Activated CD4-positive, CD25-positive, alpha-beta regulatory T cell (primary cell): ENCODE measurements at places on chromosomes 6 and 20.

GRCh38 chr20:41275301-41275731, 42.2 kb downstream of the ZHX3 start:
- no peak for DNase-seq

DNA sequence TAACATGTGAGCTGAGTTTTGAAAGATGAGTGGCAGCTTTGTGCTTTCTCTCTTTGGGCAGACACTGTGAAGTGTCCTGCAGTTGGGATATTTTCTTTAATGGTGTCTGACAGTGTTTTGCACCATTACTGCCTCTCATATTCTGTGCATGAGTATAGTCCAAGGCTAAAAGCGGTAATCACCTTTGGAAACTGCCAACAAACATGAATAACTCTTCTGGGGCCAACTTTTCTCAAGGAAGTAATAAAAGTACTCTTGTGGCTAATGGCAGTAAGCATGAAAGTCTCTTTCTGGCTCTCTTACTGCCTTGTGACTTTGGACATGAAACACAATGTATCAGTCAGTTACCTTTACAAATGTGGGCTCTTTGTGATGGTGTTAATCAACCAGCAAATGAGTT, 91.7 kb upstream of the SOX4 start:
- DNase-seq, result no peak

DNA sequence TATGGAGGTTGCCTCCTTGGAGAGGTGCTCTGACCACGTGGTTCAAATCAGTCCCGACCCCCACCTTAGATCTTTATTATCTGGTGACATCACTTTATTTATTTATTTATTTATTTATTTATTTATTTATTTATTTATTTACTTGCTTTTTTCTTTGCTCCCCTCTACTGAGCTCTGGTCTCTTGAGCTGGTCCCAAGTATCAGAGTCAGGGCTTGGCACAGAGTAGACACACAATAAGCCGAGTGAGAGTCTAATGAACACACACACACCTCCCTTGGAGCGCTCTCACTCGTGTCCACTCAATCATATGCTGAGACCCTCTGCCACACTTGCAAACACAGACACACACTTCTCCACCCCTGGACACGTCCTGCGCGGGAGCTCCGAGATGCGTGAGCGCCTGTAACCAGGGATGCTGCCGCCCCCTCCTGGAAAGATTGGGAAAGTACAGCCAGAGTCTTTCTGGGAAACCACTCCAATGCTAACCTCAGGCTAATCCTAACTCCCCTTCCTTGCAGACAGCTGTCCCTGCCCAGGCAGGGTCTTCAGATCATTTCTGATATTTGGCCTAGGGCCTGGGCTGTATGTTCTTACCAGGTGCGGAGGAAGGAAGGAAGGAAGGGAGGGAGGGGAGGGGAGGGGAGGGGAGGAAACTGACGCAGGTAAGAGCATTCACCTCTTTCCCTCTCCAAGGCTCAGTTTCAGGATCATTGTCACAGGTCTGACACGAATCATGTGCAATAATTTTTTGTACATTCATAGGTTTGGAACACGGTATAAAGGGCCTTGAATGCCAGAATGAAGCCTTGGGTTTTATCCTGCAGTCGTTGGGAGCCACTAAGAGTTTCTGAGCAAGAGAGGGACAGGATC, 70.9 kb downstream of the STK35 start:
- DNase-seq, result peak; percentile 62

DNA sequence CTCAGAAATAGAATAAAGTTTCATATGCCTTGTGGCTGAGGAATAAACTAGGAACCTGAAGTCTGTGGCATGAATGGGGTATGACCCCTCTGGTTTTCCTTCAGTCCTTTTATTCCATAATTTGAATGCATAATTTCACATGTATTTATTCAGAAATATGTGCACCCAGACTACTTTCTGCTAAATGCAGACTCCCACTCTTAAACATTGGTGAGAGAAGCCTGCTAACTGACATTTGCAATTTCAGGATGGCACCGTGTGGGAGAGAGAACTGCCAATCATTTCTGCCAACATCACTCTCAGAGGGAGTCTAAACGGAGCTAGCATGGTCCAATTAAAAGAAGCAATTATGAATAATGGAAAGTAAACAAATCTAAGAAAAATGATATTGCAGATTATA, 141.3 kb downstream of the ADGRB3 start:
- no peak for DNase-seq

DNA sequence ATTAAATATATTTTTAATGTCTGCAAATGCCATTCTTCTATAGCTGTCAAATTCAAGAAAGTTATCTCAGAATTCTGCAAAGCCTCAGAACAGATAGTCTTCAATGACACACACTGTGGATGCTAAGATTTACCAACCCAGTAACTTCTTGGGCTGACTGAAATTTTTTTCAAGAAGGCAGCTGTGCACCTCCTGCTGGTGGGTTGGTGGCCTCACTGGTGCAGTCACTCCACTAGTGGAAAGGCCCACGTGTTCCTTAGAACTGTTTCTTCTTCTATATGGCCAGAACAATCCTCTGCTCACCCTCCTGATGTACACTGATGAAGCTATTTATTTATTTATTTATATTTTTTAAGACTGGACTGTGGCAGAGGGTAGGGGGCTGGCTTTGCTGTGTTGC, 28.1 kb upstream of the MTCL3 start:
- no peak for DNase-seq
